NCI-H1436 treated with DMSO at 0.1 percent for 48 hours (cell line): ENCODE measurements at places on chromosomes 7 and 10.

DNA sequence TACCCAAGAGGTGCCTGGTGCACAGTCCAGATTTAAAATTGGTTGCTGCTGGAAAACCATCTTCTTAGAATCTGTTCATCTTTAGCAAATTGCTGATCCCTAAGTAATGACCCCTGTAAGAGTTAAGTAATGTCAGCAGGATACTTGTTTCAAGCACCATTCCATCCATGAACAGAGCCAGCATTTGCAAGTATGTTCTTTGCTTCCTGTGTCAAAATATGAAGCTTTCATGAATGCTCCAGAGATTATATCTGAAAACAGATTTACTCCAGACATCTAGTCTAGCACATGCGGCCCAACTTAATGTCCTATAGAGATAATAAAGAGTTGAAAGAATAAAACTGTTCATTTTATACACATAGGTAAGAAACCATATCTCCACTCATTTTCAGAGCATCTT lies 98.7 kb upstream of the ZNF438 start:
- DNase-seq, result no peak

- DNase-seq, result no peak
Observed at GRCh38 chr10:70324951-70325781, 41.4 kb upstream of the NPFFR1 start.

GRCh38 chr10:4094751-4095150 lies 309.7 kb upstream of the KLF6 start:
- no peak for DNase-seq

DNA sequence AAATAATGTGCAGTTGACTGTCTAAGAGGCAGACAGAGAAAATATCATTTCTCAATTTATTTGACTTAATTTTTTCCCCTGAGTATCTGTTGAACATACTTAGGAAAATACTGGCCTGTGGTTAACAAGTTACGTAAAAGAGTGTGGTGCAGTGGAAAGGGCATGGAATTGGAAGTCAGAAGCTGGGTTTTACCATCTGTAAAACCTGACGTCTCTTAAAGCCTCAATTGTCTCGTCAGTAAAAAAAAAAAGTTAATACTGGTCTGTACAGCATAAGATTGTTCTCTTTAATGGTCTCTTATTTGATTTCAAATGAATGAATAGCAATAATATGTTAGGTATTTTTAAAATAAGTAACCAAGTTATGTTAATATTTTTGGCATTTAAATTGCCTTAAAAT lies 67.8 kb downstream of the PHTF2 start:
- no peak for DNase-seq

DNA sequence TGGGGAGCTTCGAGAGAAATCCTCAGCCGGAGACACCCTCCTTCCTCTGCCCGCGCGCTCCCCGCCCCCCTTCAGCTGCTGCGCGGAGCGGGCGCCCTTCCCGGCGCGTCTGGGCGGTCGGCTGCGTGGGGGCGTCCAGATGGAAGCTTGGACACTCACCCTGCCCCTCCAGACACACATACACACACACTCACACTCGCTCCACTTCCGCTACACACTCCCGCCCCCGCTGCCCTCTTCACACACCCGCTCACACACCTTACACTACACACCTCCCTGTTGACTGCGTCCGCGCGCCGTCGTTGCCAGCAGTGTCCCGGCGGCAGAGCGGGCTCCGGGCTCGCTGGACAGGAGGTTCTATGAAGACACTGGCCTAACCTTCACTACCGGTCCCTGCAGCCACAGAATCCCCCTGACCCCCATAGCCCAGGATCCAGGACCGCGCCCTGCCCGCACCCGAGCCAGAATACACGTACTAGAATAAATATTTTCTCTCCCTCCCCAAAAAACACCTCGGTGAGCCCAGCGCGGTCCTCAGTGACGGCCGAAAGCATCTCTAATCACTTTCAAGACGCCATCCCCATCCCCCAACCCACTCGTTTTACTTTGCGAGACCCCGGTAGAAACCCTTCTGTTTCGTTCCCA lies 1.1 kb upstream of the EGR2 start:
- DNase-seq, result no peak
